Activated CD8-positive, alpha-beta memory T cell treated with anti-CD3 and anti-CD28 coated beads for 4 hours (primary cell): ENCODE measurements at places on chromosomes 2 and 18.

DNA sequence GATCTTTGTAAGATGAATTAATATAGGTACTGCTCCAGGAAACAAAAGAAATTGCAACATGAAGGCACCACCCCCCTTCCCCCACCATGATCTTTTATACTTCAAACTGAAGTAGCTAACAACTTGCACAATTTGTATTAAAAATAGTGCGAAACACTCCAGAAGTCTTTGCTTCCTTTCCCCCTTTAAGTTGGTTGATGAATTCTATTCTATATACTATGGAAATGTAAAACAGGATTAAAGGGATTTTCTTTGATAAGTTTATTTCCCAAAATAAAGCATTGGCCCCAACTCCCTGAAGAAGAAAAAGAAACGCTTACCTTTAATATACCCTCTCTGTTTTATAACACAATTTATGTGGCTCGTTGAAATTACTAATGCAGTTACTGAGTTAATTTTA lies 227.1 kb downstream of the ARHGAP15 start:
- no peak for DNase-seq

- DNase-seq: no peak
These were observed 225.8 kb downstream of the PIEZO2 start for GRCh38 chr18:10923551-10924070.

- DNase-seq: no peak
These were observed 200.9 kb upstream of the MEIS1 start for GRCh38 chr2:66233981-66234380.

DNA sequence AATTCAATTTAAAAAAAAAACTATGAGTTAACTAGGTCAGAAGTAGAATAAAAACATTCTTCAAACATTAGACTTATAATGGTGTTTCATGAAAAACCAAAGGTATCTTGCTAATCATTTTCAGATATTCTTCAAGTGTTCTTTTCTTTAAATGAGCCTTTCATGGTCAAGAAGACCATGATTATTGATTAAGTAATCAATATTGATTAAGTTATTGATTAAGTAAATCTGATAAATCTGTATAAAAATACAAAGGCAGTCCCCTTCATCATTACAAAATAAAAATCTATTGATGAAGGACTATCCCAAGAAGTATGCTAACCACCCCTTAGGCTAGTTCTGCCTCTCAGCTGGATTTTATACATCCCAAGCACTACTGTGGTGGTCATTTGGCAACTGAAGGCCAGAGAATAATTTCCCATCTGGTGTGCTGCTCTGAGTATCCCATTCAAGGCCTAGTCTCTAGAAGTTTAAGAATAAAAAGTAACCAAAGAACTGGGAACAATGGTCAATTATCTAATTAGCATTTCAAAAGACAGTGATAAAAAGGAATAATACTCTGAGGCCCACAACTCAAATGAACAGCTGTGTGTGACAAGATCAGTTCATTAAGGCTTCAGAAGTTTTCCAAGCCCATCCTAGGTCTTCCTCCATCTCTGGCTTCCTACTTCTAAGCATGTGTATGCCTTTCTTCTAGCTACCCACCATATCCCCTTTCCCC lies 63.5 kb downstream of the TCF4 start:
- DNase-seq: no peak

GRCh38 chr2:212692466-212692865 lies 153.9 kb upstream of the ERBB4 start:
- DNase-seq: no peak

GRCh38 chr2:54081574-54081973 lies 33.8 kb upstream of the ACYP2 start:
- DNase-seq: no peak

GRCh38 chr2:227534714-227535113 lies 62.8 kb downstream of the AGFG1 start:
- DNase-seq: no peak

- DNase-seq: no peak
These were observed 82.7 kb downstream of the MRO start for GRCh38 chr18:50737127-50737526.

GRCh38 chr2:48170281-48170680 lies 264.0 kb upstream of the FBXO11 start:
- DNase-seq: no peak

DNA sequence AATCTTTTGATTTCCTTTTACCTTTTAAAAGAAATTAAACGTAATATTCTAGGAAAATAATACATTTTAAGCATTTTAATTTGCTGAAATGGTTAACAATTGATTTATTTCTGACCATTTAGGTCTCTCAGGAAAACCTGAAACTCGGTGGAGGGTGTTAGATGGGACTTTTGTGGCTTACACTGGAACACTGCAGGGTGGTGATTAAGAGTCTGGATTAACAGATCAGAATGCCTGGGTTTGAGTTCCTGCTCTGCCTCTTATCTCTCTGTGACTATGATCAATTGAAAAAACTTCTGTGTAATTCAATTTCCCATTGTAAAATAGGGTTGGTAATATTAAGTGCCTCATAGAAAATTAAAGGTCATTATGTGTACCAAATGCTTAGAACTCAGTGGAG lies 168.7 kb downstream of the UBE2E3 start:
- DNase-seq: no peak

- DNase-seq: no peak
These were observed 844.3 kb downstream of the MBD2 start for GRCh38 chr18:53380063-53380639.

GRCh38 chr2:26752656-26753055 lies 11.4 kb upstream of the SLC35F6 start:
- DNase-seq: no peak

DNA sequence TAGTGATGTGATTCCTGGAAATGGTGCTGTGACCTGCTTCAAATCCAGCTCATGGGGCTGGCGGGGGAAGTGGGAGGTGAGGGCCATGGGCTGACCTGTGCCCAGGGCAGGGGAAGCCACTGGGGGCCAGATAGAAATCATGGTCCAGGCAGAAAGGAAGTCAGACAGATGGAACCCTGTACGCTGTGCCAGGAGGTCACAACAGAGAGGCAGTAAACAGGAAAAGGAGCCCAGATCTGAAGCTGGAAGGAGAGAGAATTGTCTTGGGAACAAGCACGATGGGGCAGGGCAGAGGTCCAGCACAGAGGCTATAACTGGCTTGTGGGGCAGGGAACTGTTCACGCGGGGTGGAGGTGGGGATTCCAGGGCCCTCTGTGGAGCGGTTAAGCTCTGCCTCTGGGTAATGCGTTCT lies 76.0 kb downstream of the RNF144A start:
- no peak for DNase-seq

DNA sequence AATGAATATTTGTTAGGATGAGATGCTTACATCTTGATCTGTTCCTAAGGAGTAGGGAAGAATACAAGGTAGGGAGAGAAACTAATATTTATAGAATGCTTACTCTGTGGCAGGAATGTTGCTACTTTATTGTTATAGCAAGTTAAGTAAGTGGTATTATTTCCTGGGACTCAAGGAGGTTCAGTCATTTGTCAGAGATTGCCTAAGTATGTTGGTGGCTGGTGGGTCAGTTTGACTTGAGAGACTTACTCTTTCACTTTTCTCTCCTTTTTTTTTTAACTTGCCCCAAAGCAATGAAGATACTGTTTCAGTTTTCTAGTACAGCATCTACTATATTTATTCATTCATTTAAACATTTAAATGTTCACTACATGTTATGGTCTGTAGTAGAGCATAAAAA lies 209.2 kb upstream of the STON1 start:
- no peak for DNase-seq
